ENCODE measurements at places on chromosomes 5 and 9. TPM values are rescaled to one million over a fixed set of nuclear protein-coding genes. Genes with fewer than 3 reads are reported as not detected.

The CXCL14 gene
- total RNA-seq, result not detected

DNA sequence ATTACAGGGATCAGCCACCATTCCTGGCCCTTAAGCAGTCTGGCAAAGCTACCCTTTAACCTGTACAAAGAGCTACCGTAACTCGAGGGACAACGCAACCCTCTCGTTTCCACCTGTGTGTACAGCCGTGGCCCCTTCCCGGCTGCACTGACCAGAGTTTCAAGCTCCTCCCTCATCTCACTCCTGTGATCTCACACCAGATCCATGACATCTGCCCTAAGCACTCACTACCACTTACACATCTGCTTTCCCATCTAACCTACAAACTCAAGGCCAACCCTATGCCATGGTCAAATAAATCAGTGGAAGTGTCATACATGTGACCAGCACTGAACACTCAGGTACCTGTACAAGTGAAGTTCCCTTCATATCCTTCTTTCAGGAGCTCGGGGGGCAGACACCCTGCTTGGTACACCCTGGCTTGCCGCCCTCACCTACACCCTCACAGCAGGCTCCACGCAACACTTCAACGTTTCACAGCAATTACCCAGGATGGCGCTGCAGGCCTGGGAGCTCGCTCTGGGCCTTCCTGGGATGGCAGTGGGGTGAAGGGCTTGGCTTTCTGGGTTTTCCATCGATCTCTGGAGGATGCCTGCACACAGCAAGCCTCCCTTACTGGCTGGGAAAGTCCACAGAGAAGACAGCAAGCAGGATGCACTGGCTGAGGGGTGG lies 61.7 kb downstream of the PRRT1B start:
- no peak overlapping the region for H3K27ac ChIP-seq
- DNase-seq, result no peak
- no peaks in the 10 kb centered on the region for H3K36me3 ChIP-seq
- no peaks in the 10 kb centered on the region for H3K4me1 ChIP-seq
- no peaks in the 10 kb centered on the region for H3K27me3 ChIP-seq
- no peak overlapping the region for H3K4me3 ChIP-seq

GRCh38 chr9:32463500-32464293 lies 62.3 kb downstream of the RIGI start:
- peaks cover 6% of the 10 kb centered on the region for H3K36me3 ChIP-seq
- H3K27ac ChIP-seq, result no peak overlapping the region
- H3K27me3 ChIP-seq, result no peaks in the 10 kb centered on the region
- no peak overlapping the region for H3K4me3 ChIP-seq
- DNase-seq, result no peak

DNA sequence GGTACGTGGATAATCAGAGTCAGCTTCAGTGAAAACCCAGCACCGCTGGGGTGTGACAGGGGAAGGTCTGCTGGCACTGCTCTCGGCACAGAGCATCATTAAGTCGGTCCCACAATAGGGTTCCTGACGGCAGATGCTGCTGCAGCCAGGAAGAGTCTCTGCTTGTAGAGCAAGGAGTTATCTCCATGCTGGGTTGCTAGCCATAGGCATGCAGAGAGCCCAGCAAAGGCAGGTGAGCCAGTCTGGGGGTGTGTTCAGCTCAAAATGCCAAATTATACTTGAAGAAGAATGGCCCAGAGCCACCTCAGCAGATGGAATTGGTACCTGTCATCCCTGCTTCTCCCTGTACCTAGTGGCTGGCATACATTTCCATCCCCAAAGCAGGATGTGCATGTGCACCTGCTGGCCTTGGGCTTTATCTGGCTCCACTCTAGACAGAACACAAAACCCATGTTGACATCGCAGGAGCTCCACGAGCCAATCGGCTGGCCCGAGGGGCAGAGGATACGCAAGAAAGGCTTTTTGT lies 100.8 kb downstream of the WDR41 start:
- DNase-seq, result no peak
- H3K27ac ChIP-seq, result no peak overlapping the region
- no peaks in the 10 kb centered on the region for H3K4me1 ChIP-seq
- no peaks in the 10 kb centered on the region for H3K27me3 ChIP-seq
- no peak overlapping the region for H3K4me3 ChIP-seq
- H3K36me3 ChIP-seq, result no peaks in the 10 kb centered on the region

The UBQLN1 gene
- 126 TPM for total RNA-seq

- peak overlapping the region; percentile 29 for H3K27ac ChIP-seq
- no peak for DNase-seq
- no peak overlapping the region for H3K4me3 ChIP-seq
- H3K27me3 ChIP-seq, result no peaks in the 10 kb centered on the region
- peaks cover 41% of the 10 kb centered on the region for H3K4me1 ChIP-seq
Observed at GRCh38 chr9:93129691-93130500, 4.2 kb downstream of the NINJ1 start.

The OR1J2 gene
- total RNA-seq, result not detected

GRCh38 chr5:138111937-138112336 lies 27.3 kb downstream of the NME5 start:
- DNase-seq, result no peak
- H3K4me3 ChIP-seq, result no peak overlapping the region
- H3K4me1 ChIP-seq, result no peaks in the 10 kb centered on the region
- no peaks in the 10 kb centered on the region for H3K36me3 ChIP-seq
- no peaks in the 10 kb centered on the region for H3K27me3 ChIP-seq

GRCh38 chr5:160118349-160119141 lies 705 bp downstream of the PWWP2A start:
- H3K36me3 ChIP-seq, result peaks cover 25% of the 10 kb centered on the region
- H3K4me3 ChIP-seq, result peak overlapping the region; percentile 79
- peak overlapping the region; percentile 83 for H3K27ac ChIP-seq
- peaks cover 5% of the 10 kb centered on the region for H3K4me1 ChIP-seq
- DNase-seq, result peak; percentile 48

The PDLIM4 gene
- not detected for total RNA-seq

The MAP1B gene
- not detected for total RNA-seq

The MLANA gene
- not detected for total RNA-seq

The LRRTM2 gene
- total RNA-seq, result 0.11 TPM

DNA sequence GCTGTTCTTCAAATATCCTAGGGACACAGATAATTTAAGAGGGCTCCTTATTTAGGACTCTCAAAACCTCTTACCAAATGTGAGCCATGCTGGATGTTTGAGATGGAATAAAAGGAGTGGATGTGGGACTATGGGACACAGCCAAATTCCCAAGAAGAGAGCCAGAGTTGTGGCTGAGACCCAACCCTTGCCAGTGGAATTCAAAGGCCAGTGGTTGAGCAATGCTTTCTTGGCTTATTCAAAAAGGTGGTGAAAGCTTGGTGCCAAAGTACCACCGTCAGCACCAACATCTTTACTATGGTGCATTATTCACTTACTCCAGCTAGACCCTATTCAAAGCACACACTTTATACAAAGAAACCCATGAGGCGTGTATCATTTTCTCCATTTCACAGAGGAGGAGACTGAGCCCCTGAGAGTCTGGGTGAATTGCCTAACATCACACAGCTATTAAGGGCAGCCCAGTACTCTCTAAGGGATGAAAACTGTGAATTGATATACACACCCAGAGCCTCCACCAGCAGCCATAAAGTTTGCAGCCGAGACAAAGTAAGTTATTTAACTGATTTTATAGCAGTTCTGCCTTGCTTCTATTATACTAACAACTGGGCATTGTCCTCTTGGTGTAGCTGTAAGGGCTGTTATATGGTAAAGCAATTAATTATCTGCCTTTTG lies 391.7 kb downstream of the ACTL7B start:
- H3K27ac ChIP-seq, result no peak overlapping the region
- H3K4me3 ChIP-seq, result no peak overlapping the region
- H3K4me1 ChIP-seq, result no peaks in the 10 kb centered on the region
- H3K27me3 ChIP-seq, result no peaks in the 10 kb centered on the region

The CDC26 gene
- 21.7 TPM for total RNA-seq
